ENCODE measurements at places on chromosomes 5 and 9.

DNA sequence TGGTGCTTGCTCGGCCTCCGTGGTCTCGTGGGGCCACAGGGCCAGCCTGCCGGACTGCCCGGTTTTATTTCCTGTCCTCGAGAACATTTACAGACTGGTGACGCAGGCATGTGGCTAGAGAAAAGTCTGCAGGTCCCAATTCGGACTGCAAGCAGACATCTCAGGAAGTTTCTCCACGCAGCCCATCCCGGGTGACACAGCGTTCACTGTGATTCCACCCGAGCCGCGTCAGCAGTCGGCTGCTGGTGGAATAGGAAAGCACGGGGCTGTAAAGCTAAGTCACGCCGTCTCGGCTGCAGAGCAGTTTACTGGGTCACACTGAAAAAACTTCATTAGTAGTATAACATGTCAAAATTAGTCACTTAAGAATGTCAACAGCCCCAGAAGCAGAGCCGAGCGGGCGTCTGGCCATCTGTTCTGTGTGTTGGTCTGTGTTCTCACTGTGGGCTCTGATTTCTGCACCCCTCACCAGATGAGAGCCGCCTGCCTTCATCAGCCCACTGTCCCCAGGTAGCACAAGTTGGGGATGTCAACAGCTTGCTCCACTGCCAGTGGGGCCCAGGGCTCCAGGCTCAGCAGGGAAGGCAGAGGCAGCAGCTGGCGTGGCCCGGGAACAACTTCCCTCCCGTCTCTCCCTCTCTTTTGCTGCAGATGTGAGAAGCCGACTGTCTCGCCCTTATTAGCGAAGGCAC, 363.7 kb downstream of the IRX2 start:
- no peak for DNase-seq

DNA sequence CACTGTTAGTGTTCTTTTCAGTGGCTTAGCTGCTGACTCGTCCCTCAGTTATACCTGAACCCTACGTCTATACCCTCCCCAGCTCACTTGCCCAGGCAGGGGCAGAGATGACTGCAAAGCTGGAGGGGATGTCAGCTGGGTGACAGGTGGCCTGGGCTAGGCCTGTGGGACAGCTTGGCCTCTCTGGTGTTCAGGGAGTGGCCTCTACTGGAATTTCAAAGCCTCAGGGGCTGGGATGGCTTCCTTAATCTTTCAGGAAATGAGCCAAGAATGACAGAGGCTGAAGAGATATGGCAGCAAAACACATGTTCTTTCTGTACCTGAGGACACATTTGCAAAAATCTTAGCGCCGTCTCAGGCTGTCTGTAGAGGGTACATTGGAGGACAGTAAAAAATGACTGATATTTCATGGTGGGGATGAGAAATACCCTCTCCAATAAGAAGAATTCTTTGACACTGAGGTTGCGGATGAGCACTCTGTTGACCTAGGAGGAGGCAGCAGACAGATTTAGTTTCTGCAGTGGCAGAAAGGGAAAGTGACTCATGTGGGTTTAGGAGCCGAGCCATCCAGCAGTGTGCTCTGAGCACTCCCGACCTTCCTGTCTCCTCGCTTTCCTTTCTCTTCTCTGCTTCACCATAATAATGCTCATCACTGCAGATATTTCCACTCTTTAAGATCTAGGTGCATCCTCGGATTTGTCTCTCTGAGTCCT, 54.4 kb downstream of the ENTREP1 start:
- DNase-seq, result no peak

- DNase-seq, result peak; percentile 72
These were observed 577 bp downstream of the RNF145 start for GRCh38 chr5:159208514-159209437.

- no peak for DNase-seq
These were observed 140.2 kb downstream of the SH3GL2 start for GRCh38 chr9:17719053-17719452.

- DNase-seq, result peak; percentile 48
These were observed 29.8 kb upstream of the SLC6A3 start for GRCh38 chr5:1474866-1475543.

DNA sequence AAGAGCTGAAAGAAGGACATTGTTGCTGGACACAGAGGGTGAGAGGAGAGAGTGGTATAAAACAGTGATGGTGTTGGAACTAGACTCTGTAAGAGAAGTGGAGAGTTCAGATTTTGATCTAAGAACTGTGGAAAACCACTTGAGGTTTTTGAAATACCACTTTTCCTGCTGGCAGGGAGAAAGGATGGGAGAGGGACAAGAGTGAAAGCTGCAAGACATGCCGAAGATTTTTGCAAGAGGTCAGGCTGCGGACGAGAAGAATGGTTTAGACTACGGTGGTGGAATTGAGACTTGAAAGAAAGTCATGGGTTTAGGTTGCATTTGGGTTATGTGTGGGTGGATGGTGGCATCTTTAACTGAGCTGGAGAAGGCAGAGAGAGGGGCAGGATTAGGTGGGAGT, 202.2 kb upstream of the RPS23 start:
- DNase-seq, result no peak

DNA sequence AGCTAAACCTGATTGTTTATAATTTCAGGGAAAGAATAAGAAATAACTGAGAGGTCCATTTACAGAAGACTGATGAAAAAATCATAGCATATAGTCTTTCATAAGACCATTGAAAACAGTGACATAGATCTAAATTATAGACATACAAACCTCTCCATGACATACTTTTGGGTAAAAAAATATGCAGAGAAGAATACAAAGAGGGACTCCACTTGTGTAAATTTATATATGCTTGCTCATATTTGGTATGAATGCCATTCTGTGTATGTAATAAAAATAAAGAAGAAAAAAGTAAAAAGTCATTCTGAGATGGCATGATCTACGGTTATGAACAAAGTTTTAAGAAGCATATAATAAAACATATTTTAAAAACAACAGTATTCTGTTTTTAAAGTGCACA, 310.7 kb downstream of the ASTN2 start:
- no peak for DNase-seq

- no peak for DNase-seq
These were observed 25.3 kb upstream of the ANXA2R start for GRCh38 chr5:43065387-43065947.
